ENCODE measurements at places on chromosomes 4 and X.

- peak; percentile 45 for DNase-seq
Measured at GRCh38 chr4:10656988-10657387, 27.6 kb downstream of the CLNK start.

GRCh38 chr4:168486912-168487281, 6.6 kb upstream of the DDX60L start:
- peak; percentile 69 for DNase-seq

DNA sequence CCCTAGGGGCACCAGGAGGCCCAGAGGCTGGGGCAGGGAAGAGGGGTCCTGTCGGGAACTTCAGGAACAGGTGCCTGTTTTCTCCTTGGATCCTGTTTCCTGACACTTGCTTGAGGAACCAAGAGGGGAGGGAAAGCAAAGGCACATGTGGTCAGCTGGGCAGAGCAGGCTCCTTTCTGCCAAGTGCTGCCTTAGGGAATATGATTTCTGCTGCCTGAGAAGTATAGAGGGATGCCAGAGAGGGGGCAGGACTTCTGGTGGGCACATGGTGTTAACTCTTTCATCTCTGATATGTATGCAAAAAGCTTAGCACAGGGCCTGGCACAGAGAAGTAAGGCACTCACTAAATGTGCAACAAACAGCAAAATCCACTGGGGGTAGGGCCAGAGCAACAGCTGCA, 51.2 kb upstream of the PJA1 start:
- no peak for DNase-seq

DNA sequence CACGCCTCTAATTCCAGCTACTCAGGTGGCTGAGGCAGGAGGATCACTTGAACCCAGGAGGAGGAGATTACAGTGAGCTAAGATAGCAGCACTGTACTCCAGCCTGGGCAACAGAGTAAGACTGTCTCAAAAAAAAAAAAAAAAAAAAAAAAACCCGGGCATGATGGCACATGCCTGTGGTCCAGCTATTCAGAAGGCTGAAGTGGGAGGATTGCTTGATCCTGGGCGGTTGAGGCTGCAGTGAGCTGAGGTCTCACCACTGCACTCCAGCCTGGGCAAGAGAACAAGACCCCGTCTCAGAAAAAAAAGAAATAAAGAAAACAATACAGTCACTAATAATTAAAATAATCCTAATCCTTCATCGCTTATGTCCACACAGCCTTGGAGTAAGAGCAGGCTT, 68.1 kb downstream of the APBB2 start:
- DNase-seq: no peak

DNA sequence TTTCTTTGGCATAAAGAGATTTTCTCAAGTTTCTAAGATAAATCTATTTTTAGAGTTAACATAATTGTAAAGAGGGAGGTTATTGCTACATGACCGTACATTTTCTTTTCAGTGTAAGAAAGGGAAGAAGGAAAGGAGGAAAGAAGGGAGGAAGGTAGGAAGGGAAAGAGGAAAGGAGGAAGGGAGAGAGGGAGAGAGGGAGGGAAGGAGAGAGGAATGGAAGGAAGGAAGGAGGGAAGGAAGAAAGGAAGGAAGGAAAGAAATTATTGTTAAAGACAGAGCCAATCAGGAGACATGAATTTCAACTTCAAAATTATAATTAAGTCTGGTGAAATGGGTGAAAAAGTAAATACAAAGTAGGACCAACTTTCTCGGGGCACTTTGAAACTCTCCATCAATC, 197.6 kb downstream of the SNCA start:
- DNase-seq: no peak

GRCh38 chr4:151322570-151322969, 2.8 kb downstream of the SH3D19 start:
- no peak for DNase-seq

GRCh38 chr4:1788254-1788973, 4.7 kb upstream of the FGFR3 start:
- no peak for DNase-seq

- DNase-seq: no peak
Measured at GRCh38 chr4:112591593-112591992, 45.1 kb downstream of the ZGRF1 start.

DNA sequence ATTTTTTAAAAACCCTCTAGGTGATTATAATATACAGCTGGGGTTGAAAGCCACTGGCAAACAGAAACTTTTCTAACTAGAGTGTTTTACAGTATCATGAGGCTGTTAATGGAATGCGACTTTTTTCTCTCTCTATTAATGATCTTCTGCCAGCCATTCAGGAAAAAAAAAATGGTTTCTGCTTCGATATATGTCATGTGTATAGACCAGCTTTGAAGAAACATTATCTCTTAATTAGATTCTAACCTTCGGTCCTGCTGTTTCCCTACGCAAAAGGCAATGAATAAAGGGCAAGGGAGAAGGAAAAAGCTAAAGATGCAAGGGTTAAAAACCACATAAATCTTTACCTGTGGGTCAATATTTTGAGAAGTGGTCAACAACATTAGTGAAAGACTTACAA, 1662.1 kb upstream of the TENM3 start:
- no peak for DNase-seq

DNA sequence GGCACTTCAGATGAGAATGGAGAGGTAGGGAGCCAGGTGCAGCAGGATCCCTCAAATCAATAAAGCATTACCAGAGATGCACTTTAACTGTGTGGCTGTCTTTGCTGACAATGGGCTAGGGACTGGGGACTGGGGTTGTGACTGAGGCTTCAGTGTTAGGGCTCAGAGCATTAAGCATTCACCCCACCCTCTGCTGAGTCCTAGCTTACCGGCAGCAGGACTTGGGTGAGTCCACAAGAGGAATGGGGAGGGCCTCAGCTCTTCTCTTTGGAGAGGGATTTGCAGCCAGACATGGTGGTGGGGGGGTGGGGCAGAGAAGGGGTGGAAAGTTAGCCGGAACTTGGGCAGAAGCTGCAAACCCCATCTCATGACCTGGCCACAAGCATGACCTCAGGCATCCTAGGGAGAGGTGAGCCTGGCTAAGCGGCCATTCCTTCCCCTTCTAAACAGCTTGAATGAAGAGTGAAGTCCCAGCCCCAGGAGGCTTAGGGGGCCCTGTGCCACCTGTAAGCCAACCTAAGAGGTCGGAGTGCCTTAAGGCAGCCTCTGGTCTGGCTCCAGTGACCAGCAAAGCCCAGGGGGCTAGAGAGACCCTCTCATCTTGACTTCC, 78.4 kb downstream of the STARD8 start:
- no peak for DNase-seq

DNA sequence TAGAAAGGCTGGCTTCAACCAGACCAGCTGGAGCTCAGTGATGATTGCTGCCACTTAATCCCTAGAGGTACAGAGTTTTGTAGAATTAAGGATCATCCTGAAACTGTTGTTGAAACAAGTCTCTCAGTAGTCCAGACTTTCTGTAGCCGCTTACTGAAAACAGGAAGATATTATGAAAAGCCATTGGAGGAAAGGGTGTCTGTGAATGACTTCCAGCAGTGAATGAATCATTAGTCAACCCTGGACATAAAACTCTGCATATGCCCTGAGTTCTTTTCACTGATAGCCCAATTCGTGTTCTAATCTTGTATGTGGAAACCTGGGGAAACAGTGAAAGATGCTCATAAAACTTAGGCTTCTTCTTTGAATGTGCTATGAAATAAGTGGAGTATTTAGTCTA, 14.8 kb downstream of the HOPX start:
- no peak for DNase-seq

GRCh38 chrX:1835056-1835455, 220.2 kb downstream of the ASMT start:
- no peak for DNase-seq

DNA sequence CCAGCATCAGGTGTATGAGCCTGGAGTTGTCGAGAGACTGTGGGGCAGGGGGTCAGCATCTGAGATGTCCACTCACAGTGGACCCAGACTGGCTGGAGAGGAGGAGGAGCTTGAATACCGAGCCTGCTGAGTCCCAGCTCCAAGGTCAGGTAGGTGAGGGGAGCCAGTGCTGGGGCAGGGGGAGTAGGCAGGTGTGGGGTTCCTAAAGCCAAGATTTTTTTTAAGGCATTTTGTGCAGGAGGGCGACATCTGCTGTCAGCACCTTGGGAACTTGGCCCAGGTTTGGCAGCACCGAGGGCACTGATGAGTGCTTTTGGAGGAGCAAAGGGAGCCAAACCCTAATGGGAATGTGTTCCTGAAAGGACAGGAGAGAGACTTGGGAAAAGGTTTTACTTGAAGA, 64.2 kb upstream of the MSANTD1 start:
- DNase-seq: no peak

- DNase-seq: no peak
Measured at GRCh38 chr4:164906368-164906767, 29.4 kb downstream of the APELA start.

- DNase-seq: no peak
Measured at GRCh38 chr4:128450326-128451120, 162.9 kb upstream of the PGRMC2 start.

DNA sequence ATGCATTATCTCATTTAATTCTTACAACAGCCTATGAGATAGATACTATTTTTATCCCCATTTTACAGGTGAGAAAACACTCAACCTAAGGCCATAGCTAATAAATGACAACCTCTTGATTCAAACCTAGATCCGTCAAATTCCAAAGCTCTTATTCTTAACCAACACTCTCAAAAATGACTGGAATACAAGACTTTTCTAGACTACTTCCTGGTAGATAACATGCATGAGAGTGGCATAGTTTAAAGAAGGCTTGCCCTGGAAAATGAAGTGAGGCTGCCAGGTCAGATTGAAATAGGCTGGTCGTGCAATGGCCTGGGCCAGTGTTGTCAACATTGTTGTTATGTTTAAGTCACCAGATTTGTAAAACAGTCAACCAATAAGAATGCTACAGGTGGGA, 86.6 kb downstream of the DNAAF6 start:
- no peak for DNase-seq

DNA sequence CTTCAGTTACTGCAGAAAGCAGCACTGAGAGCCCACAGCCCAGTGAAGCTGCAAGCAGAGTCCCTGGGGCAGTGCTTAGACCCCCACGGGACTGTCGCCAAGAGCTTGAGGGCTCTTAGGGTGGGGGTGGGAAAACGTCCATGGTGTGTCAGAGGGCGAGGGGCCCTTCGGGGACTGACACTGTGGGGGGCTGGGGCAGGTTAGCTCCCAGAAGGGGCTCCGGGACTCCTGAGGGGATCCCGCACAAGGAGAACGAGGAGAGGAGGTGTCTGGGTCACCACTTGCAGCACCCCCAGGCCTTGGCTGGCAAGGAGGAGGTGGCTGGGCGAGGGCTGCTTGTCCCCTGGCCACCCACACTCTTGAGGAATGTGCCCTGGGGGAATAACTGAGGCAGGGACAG, 20.8 kb downstream of the NAT8L start:
- DNase-seq: no peak

- no peak for DNase-seq
Measured at GRCh38 chr4:78876568-78877320, 62.5 kb downstream of the PAQR3 start.

- no peak for DNase-seq
Measured at GRCh38 chr4:1367936-1368289, 20.9 kb downstream of the UVSSA start.

GRCh38 chrX:3448563-3448962, 102.1 kb upstream of the MXRA5 start:
- DNase-seq: no peak

- peak; percentile 2 for DNase-seq
Measured at GRCh38 chrX:54560411-54560810, 30.4 kb downstream of the GNL3L start.

DNA sequence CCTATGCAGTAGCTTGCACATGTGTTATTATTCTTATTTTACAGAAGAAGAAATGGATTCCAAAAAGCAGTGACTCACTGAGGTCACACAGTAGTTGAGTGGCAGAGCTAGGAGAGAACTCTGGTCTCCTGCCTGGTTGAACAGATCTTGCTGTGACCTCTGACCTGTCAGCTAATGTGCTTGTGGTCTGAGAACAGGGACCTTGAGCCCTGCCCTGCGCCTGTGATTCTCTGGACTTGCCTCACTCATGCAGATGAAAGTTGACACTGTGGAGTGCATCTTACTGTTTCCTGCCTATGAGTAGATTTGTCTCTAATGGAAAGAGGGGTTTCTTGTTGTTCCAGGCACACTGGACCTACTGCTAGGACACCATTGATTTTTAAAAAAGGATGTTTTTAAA, 32.3 kb downstream of the ETNPPL start:
- DNase-seq: no peak

GRCh38 chr4:176360446-176360845, 40.7 kb downstream of the SPCS3 start:
- no peak for DNase-seq

- no peak for DNase-seq
Measured at GRCh38 chrX:130563476-130563875, 161.7 kb downstream of the RBMX2 start.

All from brain microvascular endothelial cell (primary cell).